CD8-positive, alpha-beta memory T cell (primary cell): ENCODE measurements at places on chromosomes 7 and 10.

DNA sequence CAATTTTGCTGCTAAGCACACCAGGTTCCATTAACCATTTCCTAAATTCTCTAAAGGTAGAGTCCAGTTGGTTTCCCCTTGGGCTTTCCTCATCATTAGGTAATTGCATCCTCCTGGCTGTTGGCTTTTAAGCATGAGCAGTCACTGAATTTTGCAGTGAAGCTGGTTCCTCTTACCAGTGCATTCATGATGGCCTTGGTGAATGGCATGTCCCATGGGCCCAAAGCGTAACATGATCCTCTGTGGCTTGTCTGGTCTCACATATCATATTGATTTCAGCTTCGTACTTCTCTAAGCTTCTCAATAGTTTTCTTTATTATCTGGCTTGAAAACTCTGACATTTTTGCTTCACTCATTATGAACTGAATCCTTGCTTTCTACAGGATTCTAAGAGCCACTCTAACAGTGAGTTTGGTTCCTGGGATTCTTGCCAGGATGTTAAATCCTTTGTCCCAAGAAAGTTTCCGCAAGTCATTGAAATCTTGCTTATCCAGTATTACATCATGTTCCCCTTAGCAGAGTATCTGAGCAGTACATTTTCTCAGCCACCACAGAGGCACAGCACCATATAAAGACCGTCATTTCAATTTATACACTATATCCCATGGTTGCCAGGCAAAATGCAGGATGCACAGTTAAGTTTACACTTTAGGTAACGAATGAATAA lies 134.2 kb downstream of the PTN start:
- no peak for DNase-seq

DNA sequence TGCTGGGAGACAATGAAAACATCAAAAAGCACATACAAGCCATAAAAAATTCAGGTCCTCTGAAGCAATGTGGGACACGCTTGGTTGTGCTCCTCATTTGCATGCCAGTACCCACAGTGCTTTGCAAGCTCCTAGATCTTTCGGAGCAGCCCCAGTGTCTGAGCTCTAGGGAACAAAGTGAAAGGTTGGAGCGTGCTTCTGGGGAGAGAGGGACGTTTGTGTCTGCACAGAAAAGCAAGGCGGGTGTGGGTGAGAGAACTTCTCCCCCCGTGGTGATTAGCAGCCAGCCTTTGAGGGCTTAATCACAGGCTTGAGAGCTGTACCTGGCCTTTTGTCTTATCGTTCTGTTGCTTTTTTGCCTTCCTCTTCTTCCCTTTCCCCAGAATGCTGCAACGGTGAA lies 76.7 kb upstream of the HABP2 start:
- no peak for DNase-seq

GRCh38 chr7:78232806-78233205 lies 434.2 kb downstream of the PHTF2 start:
- no peak for DNase-seq

DNA sequence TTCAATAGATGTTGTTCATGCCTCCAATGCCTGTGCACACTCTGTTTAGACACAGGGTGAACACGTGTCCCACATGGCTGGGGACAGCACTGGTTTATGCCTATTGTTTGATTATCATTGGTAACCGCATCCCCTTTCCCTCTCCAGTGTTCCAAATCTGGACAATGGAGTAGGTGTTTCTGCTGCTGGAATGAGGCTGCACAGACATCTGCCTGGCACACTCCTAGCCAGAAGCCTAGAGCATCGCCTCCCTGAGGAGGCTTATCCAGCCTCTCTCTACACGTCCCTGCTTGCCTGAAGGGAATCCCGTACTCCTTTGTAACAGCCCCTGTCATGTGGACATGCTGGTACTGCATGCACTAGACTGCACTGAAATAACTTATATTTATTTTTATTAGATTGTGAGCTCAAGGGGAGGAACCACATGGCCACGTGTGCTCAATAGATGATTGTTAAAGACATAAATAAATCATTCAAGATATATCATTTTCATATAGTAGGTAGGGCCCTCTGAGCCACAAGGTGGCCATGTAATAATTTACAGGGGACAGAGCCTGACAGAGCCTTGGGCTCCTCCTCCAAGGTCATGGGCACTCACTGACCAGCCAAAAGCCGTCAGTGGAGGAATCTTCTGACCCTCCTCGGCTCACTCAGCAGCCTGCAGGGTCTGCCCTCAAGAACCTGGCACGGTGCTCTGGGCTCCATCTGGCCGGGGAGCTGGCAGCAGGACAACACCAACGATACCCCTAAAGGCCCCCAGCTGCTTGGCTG lies 310.9 kb upstream of the ZNF32 start:
- DNase-seq: no peak

- DNase-seq: no peak
Observed at GRCh38 chr7:130943336-130943901, 209.4 kb upstream of the KLF14 start.

DNA sequence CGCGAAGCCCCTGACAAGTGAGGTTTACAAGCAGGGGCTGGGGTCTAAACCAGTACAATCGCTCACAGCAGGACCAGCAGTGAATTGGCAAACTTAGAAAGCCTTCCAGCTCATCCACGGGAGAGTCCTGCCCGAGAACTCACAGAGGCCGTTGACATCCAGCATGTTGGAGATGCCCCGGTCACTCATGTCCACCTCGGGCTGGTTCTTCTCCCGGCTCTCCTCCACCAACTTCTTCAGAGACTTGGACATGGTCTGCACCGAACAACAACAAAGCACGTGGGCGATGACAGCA lies 447 bp downstream of the RSU1 start:
- no peak for DNase-seq

- no peak for DNase-seq
Observed at GRCh38 chr7:88919478-88920131, 124.1 kb upstream of the TEX47 start.

DNA sequence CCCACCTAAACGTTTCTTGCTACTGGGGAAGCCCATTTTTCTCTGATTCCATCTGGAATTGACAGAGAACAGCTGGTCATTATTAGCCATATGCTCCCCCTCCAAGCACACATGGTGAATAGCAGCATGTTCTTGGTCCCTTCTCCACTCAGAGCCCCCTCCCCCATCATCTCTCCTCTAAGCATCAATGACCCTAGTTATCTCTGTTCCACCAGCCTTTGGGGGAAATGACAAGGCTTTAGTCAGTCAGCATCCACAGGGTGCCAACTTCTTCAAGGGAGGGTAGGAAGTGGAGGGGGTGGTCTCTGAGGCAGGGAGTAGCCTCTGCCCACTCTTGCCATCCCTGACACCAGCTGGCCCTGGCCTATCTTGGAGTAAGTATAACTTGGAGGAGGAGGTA lies 163.1 kb downstream of the UBE2H start:
- DNase-seq: no peak

- no peak for DNase-seq
Observed at GRCh38 chr7:79182283-79182682, 271.2 kb downstream of the MAGI2 start.

- DNase-seq: no peak
Observed at GRCh38 chr7:106312906-106313305, 28.1 kb upstream of the NAMPT start.

- no peak for DNase-seq
Observed at GRCh38 chr10:7932301-7933036, 114.2 kb downstream of the TAF3 start.

GRCh38 chr7:30351286-30351685 lies 66.9 kb downstream of the ZNRF2 start:
- no peak for DNase-seq

DNA sequence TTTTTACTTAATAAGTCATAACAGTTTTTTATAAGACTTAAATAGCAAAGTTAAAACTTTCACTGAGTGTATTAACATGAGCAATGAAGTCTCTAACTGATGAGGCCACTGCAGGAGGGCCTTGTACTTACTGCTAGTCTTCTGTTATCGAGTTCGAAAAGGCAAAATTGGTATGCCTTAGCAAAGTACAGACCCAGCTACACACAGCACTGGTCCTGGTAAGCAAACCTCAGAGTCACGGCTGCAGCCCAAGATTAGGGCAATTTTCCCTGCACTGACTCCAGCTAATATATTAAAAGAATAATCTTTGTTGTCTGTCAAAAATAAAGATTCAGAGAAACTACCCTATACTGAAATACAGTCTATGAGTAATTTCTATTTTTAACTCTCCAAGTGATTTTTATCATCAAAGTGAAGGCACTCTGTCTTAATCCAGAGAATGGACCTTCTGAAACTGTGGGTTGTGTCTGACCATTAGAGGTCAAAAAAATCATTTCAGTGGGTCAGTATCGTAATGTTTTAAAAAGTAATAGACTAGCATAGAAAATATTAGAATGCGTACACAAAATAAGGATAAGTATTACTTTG lies 85.7 kb downstream of the HBP1 start:
- DNase-seq: no peak

DNA sequence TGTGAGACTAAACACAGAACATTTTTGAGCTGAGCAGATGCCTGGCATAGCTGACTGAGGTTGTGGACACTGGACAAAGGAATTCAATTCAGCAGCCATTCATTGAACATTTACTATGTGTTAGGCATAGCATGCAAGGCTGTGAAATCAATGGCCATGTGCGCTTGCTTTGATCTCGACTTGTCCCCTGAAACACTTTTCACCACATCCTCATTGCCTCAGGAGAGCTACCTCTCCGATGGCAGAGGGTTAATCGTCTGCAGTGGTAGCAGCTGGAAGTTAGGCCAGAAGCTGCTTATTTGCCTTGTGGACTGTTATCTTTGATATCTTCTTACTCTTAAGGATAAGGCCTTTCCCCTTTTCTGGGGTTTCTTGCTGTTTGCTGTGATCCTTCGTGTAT lies 297.8 kb downstream of the AUTS2 start:
- DNase-seq: no peak

- DNase-seq: no peak
Observed at GRCh38 chr7:74625446-74625845, 32.1 kb upstream of the GTF2I start.

DNA sequence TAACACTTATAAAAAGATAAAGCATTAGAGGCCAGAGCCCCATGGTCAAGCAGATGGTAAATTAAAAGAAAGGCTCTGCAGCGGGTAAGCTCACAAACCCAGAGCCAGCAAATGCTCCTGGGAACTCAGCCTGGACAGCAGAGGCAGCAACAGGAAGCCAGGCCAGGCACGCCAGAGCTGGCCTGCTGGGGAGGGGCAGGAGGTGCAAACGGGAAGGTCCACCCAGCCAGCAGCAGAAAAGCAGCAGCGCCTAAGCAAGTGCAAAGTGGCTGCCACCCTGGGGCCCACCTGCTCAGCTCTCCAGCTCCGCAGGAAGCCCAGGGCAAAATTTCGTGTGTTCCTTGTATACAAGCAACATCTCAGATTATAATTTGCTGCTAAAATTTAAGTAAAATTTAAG lies 82.7 kb upstream of the GPR22 start:
- no peak for DNase-seq

GRCh38 chr10:125633517-125633999 lies 49.4 kb downstream of the TEX36 start:
- no peak for DNase-seq

GRCh38 chr10:28533571-28534304 lies 820 bp downstream of the WAC start:
- DNase-seq: peak; percentile 56
